ENCODE measurements at places on chromosomes 1 and 21.

- peak; percentile 53 for DNase-seq
Measured at GRCh38 chr1:160862203-160863060, at the start of gene CD244. TSS of gene CD244 (minus strand) at chr1:160862887. CDS start at chr1:160862677, 210 bp downstream.

DNA sequence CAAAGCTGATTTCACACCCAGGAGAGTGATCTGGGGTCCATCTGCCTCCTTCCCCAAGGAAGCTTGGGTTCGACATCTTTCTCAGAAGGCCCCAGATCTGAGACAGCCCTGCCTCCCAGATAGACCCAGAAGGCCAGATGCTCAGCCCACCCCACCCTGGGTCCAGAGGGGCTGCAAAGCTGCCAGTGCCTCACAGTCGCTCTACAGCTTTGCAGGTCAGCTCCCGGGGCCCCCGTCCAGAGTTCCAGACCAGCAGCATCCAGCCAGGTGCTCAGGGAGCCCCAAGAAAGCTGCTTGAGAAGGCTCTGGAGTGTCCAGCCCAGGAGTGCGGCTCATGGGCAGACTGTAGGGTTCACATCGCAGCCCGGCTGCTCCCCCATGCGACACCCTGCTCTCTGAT, 142.8 kb upstream of the ARHGEF16 start:
- no peak for DNase-seq

GRCh38 chr1:35650416-35650815, 9.1 kb upstream of the PSMB2 start:
- no peak for DNase-seq

DNA sequence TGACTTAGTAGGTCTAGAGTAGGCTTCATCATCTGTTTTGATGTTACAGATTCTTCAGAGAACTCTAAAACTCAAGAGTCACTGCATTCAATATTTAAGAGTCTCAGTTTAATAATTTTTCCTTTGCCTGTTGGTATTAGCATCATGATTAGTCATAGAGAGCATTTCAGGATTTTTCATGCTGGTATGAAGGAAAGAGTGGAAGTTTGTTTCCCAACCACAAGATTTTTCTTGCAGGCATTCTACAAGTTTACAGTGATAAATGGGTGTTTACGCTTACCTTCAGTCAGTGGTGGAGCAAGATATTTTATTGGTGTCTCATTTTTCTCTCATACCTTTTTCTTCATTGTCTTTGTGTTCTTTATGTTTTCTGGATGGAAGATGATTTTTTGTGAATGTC, 58.4 kb upstream of the MYOCOS start:
- no peak for DNase-seq

GRCh38 chr1:241456743-241457142, 62.8 kb downstream of the FH start:
- DNase-seq: no peak

GRCh38 chr1:44650159-44650831, 24.0 kb downstream of the TMEM53 start:
- DNase-seq: no peak

GRCh38 chr1:91715416-91716000, 170.4 kb downstream of the TGFBR3 start:
- DNase-seq: no peak

GRCh38 chr1:172650474-172651193, 8.3 kb upstream of the FASLG start:
- no peak for DNase-seq

GRCh38 chr1:9253004-9253403, 18.4 kb downstream of the H6PD start:
- no peak for DNase-seq

GRCh38 chr1:198054510-198054909, 102.3 kb upstream of the NEK7 start:
- no peak for DNase-seq

GRCh38 chr1:56394298-56394697, 185.1 kb downstream of the PLPP3 start:
- DNase-seq: no peak

DNA sequence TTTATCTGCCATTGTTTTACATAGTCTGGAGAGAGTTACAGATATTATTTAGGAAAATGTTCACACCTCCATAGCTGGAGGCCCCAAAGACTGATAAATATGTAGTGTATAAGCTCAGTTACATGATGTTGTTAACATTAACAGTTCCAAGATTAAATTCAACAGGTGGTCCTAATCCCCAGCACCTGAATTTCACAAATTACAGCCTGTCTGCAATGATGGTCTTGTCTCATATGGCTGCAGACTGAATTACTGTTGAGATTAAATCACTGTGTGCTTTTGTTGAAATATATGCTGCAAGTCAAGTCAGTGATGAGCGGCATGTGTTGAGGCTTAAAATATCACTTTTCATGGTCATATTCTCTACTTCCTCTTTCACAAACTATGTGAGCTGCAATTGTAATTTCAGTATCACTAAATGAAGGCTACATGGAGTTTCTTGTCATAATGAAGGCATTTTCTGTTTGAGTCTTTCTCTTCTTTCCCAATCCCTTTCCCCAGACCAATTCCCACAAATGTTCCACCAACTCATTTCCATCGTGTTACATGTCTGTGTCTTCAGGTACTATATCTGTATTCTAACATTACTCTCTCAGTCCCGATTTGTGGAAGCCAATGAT, 4.2 kb downstream of the ST6GALNAC5 start:
- DNase-seq: no peak

DNA sequence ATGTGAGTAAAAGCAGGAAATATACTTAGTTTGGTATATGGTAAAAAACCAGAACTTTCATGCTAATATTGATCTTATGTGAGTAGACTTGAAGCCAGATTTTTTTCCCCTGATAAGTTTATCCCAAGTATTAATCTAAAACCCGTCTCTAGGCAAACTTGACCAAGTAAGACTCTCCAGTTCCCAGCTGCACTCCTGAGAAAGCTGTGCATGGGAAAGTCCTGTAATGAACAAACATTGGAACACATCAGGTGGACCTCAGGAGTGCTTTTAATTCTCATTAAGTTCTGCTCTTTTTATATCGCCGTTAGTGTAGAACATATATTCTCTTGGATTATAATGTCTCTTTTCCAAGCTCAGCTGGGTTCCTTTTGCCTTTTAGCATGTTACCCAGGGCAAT, 105.0 kb downstream of the CD247 start:
- no peak for DNase-seq

GRCh38 chr1:33246171-33246570, 10.1 kb upstream of the ZNF362 start:
- DNase-seq: no peak

DNA sequence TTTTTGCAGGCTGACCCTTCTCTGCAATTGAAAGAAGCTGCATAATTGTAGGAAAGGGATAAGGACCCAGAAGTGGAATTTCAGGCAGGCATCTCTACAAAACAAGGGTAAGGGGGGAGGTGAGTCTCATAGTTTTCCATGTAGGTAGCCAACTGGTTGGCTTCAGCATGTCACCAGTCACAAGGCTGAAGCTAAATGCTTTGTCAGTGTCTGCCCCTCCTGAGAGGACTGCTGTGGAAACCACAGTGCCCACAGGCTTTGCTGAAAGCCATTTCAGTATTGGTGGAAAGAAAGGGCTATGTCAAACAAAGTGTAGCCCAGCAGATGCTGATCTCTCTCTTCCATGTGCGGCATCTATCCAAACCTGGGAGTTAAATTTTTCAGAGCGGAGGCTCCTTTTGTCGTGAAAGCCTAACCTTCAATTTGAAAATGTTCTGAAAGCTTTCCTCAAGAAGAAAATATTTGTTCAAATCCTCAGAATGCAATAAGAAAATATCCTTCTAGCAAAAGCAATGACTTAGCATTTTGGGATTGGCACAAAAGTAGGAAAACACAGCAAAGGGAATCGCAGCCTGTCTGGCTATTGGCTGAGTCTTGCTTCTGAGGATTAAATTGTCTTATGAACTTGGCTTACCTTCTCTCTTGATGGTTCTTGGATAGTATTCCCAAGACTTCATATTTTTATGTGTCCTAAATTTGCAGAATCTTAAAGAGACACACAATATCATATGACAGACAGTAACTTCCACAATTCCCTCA, 591.7 kb downstream of the PLPP3 start:
- no peak for DNase-seq

- DNase-seq: no peak
Measured at GRCh38 chr1:84570436-84571149, 3.6 kb downstream of the CTBS start.

GRCh38 chr1:207890136-207890738, 20.7 kb downstream of the CD34 start:
- no peak for DNase-seq

GRCh38 chr1:233082778-233083550, 132.6 kb downstream of the NTPCR start:
- no peak for DNase-seq

GRCh38 chr1:192386051-192386650, 69.4 kb downstream of the RGS21 start:
- DNase-seq: no peak

- DNase-seq: peak; percentile 29
Measured at GRCh38 chr1:236282425-236282716, 613 bp upstream of the ERO1B start.

GRCh38 chr1:229254910-229255541, 15.9 kb upstream of the RAB4A start:
- DNase-seq: no peak

DNA sequence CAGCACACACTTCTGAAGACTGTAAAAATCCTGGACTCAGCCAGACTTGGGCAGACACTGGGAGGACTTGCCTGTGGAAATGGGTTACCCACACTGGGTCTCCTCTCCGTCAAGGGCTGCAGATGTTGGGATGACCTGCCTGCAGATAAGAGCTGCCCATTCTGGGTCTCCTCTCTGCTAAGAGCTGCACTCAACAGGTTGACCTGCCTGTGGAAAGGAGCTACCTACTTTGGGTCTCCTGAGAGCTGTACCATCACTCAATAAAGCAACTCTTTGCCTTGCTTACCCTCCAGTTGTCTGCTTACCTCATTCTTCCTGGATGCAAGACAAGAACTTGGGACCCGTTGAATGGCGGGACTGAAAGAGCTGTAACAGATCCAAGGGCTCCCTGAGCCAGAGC, 28.2 kb downstream of the ZCCHC17 start:
- DNase-seq: no peak

DNA sequence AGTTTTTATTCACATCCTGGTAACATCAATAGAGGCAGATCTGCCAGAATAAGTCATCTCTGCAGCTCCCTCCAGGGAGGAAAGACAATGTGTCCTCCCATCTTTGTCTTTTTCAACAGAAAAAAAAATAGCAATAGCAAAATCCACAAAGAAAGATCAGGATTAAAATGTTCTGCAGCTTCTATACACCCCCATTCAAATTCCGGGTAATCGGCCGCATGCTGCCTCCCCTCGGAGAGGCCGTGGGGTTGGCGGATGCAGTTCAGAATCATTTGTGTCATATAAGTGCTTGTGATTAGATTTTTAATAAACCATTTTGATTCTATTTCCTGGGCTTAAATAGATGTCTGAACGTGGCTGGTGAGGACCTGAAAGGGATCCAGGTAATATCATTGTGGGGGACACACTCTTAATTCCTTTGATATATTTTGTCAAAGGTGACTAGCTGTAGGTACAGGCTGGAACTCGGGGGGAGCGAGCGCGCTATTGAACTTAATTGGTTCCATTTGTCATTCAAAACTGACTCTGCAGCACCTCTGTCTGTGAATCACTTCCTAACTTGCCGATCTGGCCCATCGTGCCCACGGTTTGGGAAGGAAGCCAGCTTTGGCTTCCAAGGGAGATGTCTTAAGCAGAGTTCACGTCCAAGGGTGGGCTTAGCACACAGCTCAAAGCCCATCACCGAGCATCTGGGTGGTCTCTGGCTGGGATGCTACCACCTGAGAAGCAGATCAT, 85.6 kb upstream of the ARHGEF16 start:
- DNase-seq: no peak

DNA sequence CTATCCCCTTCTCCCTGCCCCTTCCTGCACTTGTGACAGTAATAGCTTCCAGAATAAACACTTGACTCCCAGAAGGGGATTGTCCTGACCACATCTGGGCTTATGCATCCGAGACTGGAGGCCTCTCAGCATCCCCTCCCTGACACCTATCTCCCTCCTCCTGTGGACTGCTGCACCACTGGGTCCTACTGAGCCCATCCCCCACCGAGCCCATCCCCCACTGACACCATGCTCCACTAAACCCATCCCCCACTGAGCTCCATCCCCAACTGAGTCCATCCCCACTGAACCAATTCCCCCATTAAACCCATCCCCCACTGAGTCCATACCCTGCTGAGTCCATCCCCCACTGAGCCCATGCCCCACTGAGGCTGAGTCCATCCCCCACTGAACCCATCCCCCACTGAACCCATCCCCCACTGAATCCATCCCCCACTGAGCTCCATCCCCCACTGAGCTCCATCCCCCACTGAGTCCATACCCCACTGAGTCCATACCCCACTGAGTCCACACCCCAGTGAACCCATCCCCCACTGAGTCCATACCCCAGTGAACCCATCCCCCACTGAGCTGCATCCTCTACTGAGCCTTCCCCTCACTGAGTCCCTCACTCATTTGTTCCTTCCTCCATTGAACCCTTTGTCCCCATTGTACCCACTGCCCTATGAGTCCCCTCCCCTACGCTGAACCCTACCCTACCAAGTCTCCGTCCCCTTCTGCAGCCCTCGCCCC, 5.6 kb downstream of the PDZK1IP1 start:
- no peak for DNase-seq

GRCh38 chr1:177255411-177255810, 84.7 kb downstream of the BRINP2 start:
- DNase-seq: no peak

GRCh38 chr1:38741341-38741740, 118.2 kb downstream of the RRAGC start:
- DNase-seq: no peak

- DNase-seq: no peak
Measured at GRCh38 chr1:56060906-56061305, 518.5 kb downstream of the PLPP3 start.

- no peak for DNase-seq
Measured at GRCh38 chr1:12567288-12567819, 50.7 kb downstream of the DHRS3 start.

GRCh38 chr1:203291201-203292096, 13.9 kb upstream of the BTG2 start:
- no peak for DNase-seq

- no peak for DNase-seq
Measured at GRCh38 chr1:71081697-71082080, 854 bp upstream of the ZRANB2 start.

DNA sequence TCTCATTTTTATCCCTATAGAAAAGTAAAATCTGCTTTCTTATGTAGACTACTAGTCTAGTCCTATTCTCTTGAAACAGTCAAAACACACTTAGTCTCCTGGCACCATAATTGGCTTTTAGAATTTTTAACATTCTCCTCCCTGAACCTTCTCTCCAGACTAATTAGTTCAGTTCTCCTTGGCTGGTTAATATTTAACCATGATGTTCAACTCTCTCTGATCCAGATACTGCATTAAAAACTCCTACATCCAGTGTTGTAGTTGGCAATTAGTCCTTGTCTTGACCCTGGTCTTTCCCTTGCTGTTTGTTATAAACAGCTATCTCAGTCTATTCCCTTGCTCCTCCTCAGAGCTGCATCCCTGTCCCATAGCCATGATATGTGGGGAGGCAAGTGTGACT, 422.9 kb upstream of the BEND5 start:
- no peak for DNase-seq

DNA sequence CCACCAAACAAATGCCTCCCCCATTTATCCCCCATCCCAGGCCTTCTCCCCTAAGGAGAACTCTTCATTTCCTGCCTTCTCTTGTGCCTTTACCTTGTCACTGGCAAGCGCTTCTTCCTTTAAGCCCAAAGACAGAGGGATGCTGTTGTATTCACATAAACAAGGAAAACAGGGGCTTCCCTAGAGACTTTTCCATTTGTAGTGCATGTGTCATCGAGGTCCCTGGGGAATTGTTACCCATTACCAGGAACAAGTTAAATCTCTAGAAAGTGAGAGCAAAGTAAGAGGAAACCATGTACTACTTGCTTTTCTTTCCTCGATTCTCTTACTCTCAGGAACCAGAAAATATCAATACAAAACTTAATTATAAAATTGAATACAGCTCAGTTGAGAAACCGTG, 114.4 kb upstream of the DPT start:
- DNase-seq: no peak

Data from activated T-cell treated with anti-CD3 and anti-CD28 coated beads for 48 hours (primary cell).